ENCODE measurements at places on chromosomes 2 and 18.

DNA sequence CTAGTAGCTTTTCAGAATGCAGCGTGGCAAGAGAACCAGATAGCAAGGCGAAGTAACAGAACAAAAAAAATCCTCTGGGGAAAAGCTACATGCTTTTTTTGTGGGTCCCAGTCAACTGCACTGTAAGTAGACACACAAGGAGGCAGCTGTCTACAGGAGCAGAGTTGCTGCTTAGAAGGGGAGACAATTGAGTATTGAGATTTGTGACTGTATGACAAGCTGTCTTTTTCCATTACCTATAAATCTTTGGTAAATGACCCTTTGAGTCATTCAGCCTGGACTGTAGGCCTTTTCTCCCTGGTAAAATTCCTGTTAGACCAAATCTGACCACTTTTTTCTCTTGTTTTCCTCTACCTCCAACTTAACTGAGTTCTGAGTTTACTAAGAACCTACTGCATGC is 144.1 kb upstream of the FOSL2 start:
- no peak for DNase-seq

DNA sequence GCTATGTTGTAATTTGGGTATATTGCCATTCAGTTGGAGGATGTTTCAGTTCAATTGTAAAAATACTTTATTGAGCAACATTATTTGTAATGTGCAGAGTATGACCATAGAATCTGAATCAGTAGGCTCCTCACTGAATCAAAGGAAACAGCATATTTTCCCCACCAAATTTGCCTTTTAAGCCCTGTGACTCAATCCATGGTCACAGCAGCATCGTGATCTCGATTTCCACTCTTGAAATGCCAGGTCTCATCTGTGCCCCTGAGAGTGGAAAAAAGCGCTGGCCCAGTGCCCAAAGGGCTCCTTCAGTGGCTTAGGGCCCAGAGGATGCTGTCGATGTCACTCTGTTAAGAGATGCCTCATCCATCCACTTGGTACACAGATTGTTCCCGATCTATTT is 57.5 kb downstream of the FHOD3 start:
- no peak for DNase-seq

GRCh38 chr2:222973237-222973636 is 78.8 kb upstream of the KCNE4 start:
- DNase-seq, result no peak

DNA sequence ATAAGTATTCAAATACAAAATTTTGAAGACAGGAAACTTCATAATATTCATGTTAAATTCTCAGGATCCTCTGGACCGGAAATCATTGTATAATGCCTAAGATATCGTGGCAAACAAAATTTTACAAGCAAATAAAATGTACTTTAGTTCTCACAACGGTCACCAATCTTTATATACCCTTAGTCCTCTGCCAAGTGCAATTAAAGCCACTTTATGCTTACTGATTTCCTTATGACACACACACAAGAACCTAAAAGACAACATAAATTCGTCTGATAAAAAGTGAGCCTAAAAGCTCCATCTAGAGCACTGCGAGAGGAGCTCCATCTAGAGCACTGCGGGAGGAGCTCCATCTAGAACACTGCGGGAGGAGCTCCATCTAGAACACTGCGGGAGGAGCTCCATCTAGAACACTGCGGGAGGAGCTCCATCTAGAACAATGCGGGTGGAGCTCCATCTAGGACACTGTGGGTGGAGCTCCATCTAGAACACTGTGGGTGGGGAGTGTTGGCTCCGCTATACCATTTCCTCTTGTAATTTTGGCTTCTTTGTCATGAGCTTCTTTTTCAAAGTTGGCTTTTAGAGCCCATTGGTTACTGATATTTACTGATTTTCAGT is 15.9 kb downstream of the ATP8B1 start:
- no peak for DNase-seq

GRCh38 chr18:58993260-58993659 is 128.6 kb downstream of the ZNF532 start:
- no peak for DNase-seq

GRCh38 chr18:39805218-39805617 is 2149.8 kb upstream of the PIK3C3 start:
- DNase-seq, result no peak

DNA sequence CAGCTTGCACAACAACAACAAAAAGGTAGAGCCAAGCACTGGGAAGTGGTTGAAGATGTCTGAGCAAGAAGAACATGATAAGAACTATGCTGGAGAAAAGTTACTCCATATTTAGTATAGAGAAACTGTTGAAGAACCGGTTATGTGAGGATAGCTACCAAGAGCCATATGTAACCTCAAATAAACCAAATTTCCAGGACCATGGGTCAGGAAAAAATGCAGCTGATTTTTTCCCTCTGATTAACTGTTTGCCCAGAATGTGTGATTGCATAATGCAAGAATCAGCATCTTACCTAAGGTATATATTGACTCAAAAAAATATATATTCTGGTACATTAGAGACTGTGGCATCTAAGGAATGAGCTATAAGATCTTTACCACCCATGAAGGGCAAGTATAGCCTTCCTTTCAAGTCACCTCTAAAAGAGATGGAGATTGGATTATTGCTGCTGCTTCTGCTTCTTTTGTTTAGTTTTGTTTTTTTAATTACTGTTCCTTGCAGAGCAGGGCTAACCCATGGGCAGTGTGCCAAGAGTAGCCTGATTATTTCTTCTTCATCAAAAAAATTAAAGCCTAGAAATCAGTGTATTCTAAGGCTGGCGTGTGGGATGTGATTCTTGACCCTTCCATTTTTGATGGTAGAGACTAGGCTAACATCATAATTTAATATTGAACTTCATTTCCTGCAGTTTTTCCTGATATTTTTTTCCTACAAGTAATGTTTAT is 76.9 kb upstream of the MAP3K20 start:
- no peak for DNase-seq

DNA sequence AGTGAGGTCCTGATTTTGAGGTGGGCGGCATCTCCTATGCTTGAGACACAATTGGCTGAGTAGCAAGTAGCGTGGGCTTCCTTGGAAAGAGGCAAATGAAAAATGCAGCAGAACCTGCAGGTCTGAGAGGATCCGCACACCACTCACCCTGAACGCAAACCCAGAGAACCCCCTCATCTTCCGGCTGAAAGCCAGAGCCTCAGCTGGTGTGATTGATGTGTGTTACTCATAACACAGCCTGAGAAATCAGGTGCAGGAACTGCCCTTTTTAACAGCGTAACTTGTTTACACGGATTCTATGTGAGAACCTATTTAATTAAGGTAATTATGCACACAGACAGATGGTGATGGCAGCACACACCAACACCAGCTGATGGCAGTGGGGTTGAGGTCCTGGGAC is 123.4 kb downstream of the MRO start:
- no peak for DNase-seq

GRCh38 chr2:209097168-209097567 is 326.7 kb upstream of the MAP2 start:
- no peak for DNase-seq

DNA sequence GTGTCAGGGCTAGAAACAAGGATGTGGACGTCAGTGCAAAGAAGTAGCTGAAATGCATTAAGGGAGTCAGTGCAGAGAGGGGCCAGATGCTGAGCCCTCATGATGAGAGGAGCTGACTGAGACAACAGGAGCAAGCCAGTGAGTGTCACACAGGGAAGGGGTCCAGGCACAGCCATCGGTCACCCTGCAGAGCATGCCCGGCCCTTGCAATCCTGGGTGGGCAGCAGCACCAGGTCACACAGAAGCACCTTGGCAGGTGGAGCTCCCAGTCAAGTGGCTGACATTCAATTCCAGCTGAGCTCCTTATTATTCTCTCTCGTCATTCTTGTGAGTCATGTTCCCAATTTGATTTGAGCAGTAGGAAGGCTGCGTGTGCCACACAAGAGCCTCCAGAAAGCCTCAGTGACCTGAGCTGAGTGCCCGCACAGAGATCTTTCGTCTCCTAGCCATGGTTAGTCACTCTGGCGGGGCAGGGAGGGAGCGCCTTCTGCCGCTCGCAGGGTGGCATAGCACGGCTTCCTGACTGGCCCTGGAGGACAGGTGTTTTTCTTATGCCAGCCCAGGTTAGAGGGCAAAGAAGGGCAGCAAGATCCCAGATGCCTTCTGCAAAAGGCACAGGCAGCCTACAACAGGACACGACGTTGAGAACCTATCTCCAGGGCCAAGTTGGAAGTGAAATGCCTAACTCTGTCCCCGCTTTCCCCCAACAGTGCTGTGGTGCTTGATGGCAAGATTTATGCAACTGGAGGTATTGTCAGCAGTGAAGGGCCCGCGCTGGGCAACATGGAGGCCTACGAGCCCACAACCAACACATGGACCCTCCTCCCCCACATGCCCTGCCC is 220.9 kb downstream of the ATAD2B start:
- DNase-seq, result no peak

- DNase-seq, result peak; percentile 92
These were observed at the start of gene CNRIP1 for GRCh38 chr2:68319398-68320117. CNRIP1 (minus strand) TSS chr2:68319949; CDS start chr2:68319400, 549 bp downstream.

- DNase-seq, result peak; percentile 39
These were observed 272.7 kb upstream of the DOK6 start for GRCh38 chr18:69127873-69128500.

GRCh38 chr2:17057109-17058017 is 391.7 kb upstream of the CYRIA start:
- no peak for DNase-seq

- peak; percentile 86 for DNase-seq
These were observed 77.4 kb upstream of the NPAS2 start for GRCh38 chr2:100742277-100743254.

- DNase-seq, result peak; percentile 17
These were observed 297.9 kb downstream of the NDUFA10 start for GRCh38 chr2:239727182-239727775.

DNA sequence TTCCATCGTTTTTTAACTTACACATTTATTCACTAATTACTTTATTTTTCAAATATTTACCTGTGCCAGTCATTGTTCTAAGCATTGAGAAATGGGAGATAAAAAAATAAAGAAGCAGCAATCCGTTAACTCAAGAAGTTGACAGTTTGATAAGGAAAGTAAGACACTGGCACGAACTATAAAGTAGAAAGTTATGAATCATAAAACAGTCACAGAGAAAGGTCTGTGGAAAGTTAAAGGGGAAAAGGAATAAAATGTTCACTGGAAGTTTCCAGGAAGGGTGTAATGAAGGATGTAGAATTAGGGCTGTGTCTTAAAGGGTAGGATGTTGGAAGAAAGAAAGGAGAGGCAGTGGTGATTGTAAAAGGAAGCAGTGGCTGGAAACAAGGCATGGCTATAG is 118.9 kb downstream of the RDH14 start:
- no peak for DNase-seq

DNA sequence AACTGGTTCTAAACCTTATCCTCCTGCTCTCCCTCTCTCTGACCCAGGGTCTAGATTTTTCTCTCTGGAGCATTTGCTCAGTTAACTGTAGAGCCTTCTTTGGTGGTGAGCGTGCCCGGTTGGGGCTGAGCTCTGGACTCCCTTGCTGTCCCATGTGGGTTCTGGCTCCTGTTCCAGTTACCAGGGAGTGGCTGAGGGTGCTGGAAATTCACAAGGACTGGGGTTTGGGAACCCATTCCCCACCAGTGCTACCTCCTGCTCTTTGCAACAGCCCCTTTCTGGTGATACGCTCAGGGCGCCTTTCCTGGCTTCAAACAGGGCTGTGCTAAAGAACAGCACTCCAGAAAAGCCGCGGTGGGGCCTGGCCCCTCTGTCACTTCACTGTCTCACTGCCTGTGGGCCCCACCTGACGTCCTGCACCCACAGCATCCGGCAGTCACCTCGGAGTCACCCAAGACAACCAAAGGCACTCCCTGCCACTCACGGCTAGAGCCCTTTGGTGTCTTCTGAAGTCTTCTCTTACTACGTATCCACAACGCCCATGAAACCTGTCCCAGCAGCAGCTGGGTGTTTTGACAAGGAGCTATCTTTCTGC is 41.3 kb downstream of the CAPN13 start:
- peak; percentile 16 for DNase-seq

DNA sequence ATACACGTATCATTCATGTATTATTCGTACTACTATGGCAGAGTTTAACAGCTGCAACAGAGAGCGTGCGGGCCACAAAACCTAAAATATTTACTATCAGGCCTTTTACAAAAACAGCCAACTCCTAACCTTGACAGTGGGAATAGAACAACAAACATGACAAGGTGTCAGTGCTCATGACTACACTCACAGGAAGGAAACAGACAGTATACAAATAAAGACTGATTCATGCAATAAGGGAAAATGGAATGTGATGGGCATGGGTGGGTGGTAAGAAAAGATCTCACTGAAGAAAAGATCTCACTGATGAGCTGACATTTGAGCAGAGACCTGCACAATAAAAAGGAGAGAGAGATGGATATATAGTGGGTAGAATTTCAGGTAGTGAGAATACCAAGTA is 347.8 kb downstream of the ALK start:
- no peak for DNase-seq

GRCh38 chr2:174247474-174248186 is 702 bp downstream of the OLA1 start:
- DNase-seq, result no peak

DNA sequence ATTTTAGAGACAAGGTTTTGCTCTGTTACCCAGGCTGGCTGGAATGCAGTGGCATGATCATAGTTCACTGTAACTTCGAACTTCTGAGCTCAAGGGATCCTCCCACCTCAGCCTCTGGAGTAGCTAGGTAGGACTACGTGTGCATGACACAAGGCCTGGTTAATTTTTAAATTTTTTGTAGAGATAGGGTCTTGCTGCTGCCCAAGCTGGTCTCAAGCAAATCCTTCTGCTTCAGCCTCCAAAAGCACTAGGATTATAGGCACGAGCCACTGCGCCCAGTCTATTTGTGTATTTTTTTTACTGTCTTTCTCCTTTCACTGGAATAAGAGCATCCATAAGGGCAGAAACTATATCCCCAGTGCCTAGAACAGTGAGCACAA is 89.3 kb downstream of the PLEKHM3 start:
- DNase-seq, result no peak

- no peak for DNase-seq
These were observed 62.1 kb upstream of the THSD7B start for GRCh38 chr2:136703214-136703613.

- no peak for DNase-seq
These were observed 105.3 kb upstream of the TTN start for GRCh38 chr2:178912416-178913048.

GRCh38 chr2:241393524-241394196 is 37.6 kb downstream of the FARP2 start:
- no peak for DNase-seq

- no peak for DNase-seq
These were observed 13.5 kb downstream of the LTBP1 start for GRCh38 chr2:32960238-32960637.

- no peak for DNase-seq
These were observed 14.1 kb downstream of the DYNC2LI1 start for GRCh38 chr2:43787895-43788294.

GRCh38 chr2:121520641-121520994 is 10.1 kb upstream of the RNU4ATAC start:
- no peak for DNase-seq

DNA sequence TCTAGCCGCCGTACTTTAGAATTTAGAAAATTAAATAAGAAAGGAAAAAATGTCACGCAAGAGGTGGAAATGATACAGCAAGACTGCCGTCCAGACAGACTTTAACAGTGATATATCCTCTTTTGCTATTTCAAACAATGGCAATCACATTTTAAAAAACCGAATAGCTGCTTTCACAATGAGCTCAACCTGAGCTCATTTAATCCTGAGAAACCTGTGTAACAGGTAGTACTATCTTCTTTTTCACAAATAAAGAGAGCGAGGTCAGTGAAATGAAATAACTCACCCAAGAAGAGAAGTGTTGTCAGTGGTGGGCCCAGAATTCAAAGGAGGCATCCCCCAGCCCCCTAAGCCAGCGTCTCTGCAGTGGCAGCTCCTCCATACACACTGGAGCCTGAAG is 60.7 kb upstream of the DAPL1 start:
- no peak for DNase-seq

All from right hindlimb (tissue), 1 donor.